ENCODE measurements at places on chromosomes 5 and 9.

DNA sequence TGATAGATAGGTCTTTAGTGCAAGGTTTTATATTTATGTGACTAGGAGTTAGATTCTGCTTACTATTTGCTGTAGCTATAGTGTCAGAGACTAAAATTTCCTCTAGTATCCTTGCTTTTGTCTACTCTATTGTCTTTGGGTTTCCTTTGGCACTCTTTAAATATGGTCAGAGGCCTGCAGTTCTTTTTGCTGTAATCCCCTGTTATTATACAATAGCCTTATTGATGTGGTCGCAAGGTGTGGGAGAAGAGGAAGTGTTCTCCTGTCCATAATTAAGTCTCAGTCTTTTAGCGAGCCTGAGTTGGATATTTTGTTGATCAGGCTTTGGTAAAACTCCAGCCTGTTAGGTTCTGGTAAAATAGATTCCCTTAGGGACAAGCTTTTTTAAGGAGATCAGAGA lies 34.9 kb downstream of the LURAP1L start:
- no peak for DNase-seq

- DNase-seq = no peak
These were observed 50.2 kb downstream of the FAM114A2 start for GRCh38 chr5:153988510-153988909.

GRCh38 chr9:14327036-14327435 lies 13.1 kb upstream of the NFIB start:
- DNase-seq = no peak

GRCh38 chr5:100551183-100551582 lies 16.0 kb downstream of the FAM174A start:
- no peak for DNase-seq

DNA sequence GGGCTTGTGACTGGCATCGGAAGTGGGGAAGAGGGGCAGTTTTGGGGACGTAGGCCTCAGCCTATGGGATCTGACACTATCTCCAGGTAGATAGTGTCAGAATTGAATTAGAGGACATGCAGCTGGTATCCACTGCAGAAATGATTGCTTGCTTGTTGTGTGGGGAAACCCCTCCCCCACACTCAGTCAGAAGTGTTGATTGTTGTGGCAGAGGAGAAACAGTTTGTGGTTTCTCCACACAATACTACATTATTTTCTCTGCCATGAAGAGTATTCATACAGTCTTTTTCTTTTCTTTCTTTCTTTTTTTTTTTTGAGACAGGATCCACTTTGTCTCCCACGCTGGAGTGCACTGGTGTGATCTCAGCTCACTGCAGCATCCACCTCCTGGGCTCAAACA lies 113.9 kb downstream of the ARRDC3 start:
- DNase-seq = no peak

GRCh38 chr9:116238776-116239340 lies 85.3 kb downstream of the PAPPA start:
- no peak for DNase-seq

DNA sequence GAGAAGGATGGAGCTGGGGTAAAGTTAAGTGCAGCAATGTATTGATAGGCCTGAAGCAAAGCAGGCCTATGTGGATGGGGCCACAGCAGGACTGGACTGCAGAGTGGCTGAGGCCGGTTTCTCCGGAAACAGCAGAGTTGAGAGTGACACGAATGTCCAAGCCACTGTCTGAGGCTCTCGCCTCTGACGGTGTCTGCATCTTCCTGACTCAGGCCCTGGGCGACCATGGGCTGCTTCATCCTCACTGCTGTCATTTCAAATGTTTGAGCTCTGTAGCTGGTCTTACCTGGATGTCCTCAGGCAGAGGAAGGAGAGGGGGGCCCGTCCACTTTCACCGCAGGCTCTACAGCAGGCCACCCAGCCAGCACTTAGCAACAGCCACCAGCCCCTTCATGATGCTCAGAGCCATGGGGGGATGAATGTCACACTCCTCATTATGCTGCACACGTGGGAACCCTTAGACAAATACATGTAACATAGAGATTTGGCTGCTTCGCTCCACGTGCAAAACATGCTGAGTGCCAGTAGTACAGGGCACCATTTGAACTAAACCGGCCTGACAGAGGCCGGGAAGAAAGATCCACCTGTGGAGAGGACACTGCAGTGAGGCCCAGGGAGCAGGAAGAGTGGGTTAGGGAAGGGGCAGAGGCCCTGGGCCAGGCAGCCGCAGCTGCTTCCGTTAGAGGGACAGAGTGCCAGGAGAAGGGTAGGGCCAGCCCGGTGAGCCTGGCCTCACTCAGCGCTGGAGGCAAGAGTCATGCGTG lies 31.7 kb upstream of the NXNL2 start:
- no peak for DNase-seq

- no peak for DNase-seq
These were observed 464.5 kb downstream of the ICE1 start for GRCh38 chr5:5886812-5887486.

GRCh38 chr5:167254132-167254531 lies 1037.3 kb upstream of the WWC1 start:
- no peak for DNase-seq

- DNase-seq = peak; percentile 78
These were observed 34.6 kb upstream of the TNIP1 start for GRCh38 chr5:151115272-151115905.

DNA sequence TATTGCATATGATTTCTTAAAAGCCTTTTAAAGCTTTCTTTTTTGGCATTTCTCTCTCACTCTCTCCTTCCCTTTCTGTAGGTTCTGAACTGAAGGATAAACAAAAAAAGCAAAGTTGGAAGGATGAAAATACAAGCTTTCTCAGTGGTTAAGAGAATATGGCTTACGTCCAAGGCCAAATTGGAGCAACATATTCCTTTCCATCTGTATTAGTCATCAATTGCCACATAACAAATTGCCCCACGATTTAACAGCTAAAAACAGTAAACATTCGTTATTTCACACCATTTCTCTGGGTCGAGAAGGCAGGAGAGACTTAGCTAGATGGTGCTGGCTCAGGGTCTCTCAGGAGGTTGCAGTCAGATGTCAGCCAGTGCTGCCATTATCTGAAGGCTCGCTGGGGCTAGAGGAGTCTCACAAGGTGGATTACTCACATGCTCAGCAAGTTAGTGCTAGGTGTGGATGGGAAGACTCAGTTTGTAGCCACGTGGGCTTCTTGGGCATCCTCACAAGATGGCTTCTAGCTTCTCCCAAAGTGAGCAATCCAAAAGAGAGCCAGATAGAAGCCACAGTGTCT lies 2.0 kb upstream of the ROR2 start:
- DNase-seq = no peak

DNA sequence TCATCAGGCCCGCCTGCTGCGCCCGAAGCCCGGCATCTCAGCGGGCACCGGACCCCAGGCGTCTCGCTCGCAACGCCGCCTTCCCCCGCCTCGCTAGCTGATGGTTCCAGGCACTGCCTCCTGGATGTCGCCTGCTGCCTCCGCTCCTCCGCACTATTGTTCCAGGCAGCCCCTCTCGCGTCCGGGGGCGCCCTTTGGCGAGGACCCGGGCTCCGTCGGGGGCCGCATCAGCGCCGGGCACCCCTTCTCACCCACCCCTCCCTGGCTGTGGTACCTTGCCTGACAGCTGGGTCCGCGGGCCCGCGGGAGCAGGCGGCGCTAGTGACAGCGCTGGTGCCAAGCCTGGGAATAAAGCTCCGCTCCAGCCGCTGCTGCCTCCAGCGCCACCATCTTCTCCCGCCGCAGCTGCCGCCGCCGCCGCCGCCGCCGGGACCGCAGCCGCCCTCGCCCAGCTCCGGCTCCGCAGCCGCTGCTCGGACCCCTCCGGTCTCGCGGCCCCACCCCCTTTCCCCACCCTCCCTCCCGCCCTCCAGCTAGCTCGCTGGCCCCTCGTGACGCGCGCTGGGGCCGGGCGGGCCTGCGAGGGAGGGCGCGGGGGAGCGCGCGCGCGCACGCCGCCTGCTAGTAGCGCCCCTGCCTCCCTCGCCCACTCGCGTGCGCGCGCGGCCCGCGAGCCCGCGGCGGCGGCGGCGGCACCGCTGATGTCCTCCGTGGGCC lies at the start of gene APBA1:
Gene APBA1, minus strand, starts transcription at position 493 of the 717 bp plus-strand sequence.
- peak; percentile 87 for DNase-seq

DNA sequence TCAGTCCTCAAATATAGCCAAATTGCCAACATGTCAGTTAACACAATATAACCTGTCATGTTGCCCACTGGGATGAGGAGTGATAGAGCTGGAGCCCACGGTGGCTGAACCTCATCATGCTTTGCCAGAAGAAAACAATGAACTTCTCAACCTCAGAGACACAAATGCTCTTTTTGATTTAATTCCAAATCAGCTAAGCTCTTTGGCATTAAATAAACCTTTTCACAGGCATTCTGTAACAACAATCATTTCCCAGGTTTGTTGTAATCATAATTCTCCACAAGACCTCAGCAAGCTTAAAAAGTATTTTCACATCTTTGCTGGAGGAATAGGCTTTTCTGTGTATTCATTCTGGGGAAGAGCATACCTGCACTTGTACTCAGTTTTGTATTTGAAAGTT lies 830.9 kb downstream of the MAT2B start:
- DNase-seq = no peak

DNA sequence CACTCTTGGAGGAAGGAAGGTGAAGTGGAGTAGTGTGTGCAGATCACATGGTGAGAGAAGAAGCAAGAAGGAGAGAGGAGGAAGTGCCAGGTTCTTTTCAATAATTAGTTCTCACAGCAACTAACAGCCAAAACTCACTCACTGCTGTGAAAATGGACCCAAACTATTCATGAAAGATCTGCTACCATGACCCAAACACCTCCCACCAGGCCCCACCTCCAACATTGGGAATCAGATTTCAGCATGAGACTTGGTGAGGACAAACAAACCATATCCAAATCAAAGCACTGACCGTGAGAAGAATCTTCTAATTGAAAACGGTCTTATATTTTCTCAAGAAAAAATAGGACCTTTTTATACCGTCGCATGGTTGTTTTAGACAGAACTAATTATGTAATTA lies 468.7 kb upstream of the TYRP1 start:
- DNase-seq = no peak

DNA sequence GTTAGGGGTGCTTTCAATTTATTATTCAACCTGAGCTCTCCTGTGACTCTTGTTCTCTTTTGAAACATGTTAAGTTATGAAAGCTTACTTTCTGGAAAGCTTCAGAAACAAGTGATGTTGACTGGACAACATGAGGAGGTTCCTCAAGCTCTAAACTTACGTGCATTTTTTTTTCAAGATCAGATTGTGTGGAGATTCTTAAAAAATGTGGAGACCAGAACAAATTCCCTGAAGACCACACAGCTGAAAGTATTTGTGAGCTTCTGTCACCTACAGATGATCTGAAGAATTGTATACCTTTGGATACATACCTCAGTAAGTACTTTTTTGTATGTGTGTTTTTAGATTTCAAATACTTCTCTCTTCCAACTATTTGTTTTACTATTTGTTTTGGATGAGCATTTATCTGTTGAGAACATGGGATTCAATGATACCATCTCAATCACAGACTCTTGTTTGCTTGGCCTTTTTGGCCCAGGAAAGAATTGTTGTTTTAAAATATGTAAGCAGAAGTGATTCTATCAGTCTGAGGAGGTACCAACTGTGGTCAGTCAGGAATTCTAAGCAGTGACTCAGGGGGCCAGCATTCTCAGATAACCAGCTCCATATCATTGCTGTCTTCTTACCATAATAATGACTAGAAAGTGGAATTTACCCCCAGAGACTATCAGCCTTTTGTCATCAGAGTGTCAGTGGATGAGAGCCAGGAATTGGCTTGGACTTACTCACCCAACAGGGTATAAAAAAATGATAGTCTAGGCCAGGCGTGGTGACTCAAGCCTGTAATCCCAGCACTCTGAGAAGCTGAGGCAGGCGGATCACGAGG lies 34.4 kb upstream of the GLIPR2 start:
- no peak for DNase-seq

All from left forelimb (tissue), 1 donor.